Hematopoietic multipotent progenitor cell treated with erythropoietin and hydrocortisone succinate and interleukin-3 and kit ligand, for 4 days (in vitro differentiated cells): ENCODE measurements at places on chromosomes 2 and 18.

DNA sequence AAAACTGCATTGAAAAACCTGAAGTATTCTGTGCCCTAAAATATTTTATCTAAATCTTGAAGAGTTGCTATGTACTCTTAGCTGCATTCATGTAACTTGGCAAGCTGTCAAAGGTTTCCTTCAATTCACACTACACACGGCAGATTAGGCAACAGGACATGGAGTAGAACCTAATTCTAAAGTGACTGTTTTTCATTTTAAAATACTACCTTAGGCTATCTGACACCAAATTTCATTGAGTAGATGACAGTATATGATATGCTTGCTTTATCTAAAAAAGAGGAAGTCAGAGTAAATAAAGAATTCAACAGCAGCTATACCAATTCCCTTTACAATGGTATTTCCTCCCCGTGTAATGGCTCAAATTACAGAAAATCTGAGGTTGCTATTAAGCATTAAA, 45.4 kb downstream of the EXOC6B start:
- peak; percentile 68 for DNase-seq

DNA sequence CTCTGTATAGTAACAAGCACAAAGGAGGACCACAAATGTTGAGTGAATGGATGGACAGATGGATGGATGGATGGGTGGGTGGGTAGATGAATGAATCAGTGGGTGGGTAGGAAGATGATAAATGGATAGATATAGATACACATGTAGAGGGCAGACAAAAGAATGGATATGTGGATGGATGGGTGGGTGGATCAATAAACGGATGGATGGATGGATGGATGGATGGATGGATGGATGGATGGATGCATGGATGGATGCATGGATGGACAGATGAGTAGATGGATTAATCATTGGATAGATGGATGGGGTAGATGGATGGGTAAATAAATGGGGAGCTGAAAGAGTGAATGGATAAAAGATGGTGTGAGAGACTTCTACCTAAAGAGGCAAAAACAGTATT, 92.3 kb upstream of the GPR45 start:
- DNase-seq: no peak

DNA sequence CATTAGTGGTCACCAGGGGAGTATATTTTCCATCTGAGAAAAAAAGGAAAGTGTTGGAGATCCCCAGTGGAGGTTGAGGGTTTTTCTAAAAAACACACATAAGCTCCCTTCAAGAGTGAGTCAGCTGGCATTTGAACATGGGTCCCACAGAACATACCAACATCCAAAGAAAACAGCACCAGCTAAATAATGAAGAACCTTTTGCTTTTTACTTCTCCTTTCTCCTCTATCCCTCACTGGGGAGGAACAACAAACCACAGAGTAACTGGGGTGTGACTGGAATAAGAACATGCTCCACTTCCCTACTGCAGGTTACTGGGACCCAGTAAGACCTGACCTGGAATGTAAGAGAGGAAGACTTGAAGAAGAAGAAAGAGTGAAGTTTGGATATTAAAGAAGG, 56.5 kb upstream of the RAPH1 start:
- peak; percentile 28 for DNase-seq

DNA sequence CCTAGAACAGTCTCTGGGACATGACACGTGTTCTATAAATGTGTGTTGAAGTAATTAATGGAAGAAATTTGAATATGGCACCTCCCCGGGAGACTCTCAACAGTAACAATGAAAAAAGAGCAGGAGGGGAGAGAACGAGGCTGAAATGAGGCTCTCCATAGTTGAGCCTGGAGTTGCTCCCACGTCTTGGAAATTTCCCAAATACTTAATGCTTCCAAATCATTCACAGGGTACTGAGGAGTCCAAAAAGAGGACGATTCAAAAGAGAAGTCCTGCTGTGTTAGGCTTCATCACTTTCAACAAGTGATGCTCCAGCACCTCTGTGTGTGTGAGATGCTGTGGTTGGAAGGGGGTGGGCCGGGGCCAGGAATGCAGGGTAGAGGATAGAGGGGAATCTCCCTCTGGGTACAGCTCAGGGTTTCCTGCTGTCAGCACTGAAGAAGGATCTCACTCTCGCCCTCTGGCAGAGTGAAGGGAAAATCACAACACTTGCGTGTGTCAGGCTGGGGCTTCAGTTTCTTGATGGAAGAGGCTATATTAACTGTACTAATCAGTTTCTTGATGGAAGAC, 18.1 kb upstream of the ZNF407 start:
- no peak for DNase-seq

DNA sequence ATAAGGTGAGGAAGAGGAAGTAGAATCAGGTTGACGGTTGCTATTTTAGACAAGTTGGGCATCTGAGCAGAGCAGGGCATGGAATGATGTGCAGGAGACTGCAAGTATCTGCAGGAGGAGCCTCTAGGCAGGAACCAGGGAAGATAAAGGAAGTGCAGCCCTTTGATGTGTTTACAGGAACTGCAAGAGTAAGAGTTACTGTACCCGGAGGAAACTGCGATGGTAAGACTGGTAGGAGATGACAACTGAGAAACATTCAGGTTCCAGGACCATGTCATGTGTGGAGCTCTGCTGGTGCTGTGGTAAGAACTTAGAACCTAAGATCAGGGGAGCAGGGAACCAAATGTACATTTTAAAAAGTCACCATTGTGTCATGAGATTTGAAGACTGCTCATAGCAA, 134.3 kb upstream of the STON1 start:
- peak; percentile 52 for DNase-seq
